ENCODE measurements at places on chromosomes 5 and 9.
A peak's percentile ranks its signal among the peaks of the same experiment; 100 is the strongest.

GRCh38 chr9:35811381-35812024, 559 bp downstream of the SPAG8 start:
- DNase-seq: no peak

DNA sequence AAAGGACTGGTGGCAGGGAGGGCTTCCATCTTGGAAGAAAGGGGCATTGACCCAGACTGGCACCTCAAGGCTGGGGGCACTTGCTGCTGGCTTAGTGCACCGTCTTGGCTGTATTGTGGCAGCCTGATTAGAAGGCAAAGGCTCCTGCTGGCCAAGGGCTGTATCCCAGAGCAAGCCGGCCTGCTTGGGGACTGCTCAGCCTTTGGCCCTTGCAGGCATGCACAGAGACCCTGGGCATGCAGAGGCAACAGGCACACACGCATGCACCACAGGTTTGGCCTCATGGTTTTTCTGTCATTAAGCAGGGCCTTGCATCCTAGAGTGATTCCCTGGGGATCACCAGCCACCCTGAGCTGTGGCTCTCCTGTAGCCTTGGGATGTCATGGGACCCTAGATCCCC, 29.0 kb downstream of the PITX1 start:
- no peak for DNase-seq

GRCh38 chr9:135671591-135672041, 8.5 kb downstream of the LCN9 start:
- DNase-seq: no peak

DNA sequence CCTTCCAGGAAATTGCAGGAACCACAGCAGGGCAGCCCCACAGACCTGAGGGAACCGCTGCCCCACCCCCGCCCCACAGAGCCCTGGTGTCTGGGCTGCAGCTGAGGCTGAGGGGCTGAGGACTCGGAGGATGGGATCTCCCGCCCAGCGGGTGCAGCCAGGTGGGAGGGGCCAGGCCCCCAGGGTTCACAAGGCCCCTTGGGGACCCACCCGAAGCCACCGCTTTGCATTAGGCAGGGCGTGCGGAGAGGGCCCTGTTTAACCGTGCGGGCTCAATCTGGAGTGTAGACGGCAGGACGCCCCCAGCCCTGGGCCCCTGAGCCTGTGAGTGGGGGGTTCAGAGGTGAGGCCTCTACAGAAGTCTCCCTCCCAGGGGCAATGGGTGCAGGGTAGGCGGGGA, 10.8 kb downstream of the NOTCH1 start:
- no peak for DNase-seq

DNA sequence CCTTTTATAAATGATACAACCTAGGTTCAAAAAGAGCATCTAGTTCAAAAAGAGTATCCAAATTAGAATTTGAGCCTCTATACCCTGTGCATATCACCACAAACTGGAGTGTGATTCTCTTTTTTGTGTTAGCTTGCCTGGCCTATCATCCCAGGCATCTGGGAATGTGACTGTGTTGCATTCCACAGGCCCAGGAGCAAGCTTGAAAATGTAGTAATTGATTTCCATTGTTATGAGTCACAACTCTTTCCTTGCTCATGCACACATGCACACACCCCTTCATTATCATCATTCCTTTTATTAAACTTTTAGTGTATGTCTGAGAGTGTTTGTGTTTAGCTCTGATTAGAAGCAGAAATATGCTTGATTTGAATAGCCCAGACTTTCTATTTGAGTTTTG, 75.2 kb downstream of the FCHO2 start:
- no peak for DNase-seq

- DNase-seq: no peak
These were observed 264.0 kb downstream of the PIK3R1 start for GRCh38 chr5:68479524-68479923.

DNA sequence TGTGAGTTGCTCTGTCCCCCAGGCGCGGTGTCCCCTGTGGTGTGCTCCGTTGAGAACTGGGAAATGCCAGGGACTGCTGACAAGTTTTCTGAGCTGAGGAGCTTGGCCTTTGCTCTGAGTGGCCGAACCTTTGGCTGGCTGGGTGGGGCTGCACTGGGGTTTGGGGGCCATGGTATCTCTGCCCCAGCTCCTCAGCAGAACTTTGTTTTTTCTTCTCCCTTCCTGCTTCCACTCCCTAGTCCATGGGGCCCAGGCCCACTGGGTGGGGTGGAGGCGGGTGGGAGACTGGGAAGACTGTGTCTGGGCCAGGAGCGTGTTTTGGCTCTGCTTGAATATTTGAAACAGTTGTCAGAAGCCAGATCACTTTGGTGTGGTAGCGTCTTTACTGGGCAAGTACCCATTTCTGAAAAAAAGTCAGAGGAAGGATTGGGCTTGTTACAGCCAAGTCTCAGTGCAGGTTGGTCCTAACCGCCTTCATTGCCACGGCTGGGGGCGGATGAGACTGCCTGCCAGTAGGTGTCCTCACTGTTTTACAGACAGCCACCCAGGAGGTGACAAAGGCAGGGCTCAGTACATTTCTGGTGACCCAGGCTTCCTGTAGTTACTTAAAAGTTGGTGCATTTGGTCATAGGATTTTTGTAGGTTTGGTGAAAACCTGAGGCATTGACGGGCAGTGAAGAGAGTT, 92.7 kb downstream of the DAB2IP start:
- DNase-seq: peak; percentile 87

DNA sequence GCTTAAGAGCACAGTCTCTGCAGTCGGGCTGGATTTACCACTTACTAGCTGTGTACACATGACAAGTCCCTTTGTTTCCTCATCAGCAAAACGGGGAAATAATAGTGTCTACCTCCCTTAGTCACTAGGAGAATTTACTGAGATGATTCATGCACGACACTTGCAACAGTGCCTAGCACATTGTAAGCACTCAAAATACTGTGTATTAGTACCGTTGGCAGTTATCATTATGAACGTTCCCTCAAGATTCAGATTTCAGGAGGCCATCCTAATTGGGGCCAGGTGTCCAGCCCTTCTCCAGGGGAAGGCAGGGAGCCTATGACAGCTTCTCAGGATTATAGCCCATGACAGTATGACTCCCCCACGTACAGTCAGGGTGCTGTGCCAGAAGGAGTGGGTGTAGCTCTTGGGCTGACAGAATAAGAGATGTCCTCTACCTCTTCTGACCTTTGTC, 164.3 kb downstream of the DOCK2 start:
- no peak for DNase-seq

GRCh38 chr9:121366611-121367192, 3.3 kb downstream of the STOM start:
- no peak for DNase-seq

DNA sequence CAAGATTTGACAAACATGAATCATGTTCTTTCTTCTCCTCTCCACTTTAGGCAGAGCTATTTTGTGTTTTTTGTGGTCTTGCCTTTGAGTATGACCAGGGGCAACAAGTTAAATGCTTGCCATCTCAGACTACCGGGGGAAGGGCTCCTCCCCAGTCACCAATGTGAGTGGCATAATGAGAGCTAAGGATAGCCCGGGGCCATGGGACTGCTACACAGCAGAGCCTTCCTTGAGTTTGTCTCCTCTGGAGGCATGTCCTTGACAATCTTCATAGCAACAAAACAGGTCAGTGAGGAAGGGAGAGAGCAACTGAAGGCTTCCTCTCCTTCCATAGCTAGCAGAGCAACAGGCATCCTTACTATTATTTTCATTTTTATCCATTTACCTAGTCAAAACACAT, 299.3 kb downstream of the ENC1 start:
- no peak for DNase-seq

- DNase-seq: no peak
These were observed 74.8 kb downstream of the ZNF622 start for GRCh38 chr5:16390825-16391224.

DNA sequence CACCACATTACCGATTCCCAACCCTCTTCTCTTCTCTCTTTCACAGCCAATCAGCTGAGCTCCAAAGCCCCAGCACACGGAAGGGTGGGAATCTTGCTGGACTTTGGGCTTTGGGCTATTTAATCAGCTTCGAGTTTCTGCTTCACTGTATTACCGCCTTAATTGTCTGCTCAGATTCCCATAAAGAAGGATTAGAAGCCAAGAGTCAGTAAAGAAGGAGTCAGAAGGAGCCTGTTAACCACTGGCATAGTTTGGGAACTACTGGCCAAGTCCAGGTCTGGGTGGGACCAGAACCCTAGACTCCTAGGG, 4.4 kb downstream of the SPRY4 start:
- DNase-seq: no peak

- DNase-seq: peak; percentile 22
These were observed 131.7 kb downstream of the PAPPA start for GRCh38 chr9:116285320-116285719.

- DNase-seq: peak; percentile 78
These were observed 99.0 kb upstream of the SLC1A3 start for GRCh38 chr5:36507332-36507952.

GRCh38 chr9:16001856-16002255, 449.0 kb downstream of the CCDC171 start:
- DNase-seq: no peak

DNA sequence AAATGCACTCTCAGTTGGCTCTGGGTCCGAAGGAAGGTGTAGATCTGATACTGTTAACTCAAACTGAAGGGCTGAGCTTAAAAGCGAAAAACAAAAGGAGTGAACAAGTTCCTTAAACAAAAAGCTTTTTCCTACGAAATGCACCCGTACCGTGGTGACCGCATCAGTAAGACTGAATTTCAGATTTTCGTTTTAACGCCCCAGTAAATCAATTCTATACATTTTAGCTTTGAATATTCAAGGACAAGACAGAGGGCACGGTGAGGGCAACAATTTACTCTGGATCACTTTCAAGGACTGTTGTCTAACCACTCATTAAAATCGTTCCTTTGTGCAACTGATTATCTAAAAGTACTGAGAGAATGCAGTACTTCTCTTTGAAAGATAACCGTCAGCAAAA, 1.9 kb downstream of the HOMER1 start:
- DNase-seq: no peak

DNA sequence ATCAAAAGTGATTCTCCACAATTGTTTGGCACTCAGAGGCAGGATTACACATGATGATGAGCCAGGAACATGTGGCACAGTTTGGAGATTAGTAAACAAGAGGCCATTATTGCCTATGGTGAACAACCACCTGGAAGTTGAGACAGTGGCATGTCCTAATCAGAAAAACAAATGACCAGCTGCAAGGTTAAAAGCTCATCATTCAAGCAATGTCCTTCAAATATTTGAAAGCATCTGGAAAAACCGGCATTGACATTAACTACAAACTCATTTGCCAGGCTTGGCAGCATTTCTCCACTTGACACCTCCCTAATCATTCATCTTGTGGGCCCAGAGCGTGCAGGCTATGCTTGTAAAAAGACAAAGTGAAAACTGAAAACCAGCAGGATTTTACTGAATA, 80.6 kb upstream of the MEGF10 start:
- no peak for DNase-seq

- DNase-seq: no peak
These were observed 10.5 kb downstream of the GRAMD2B start for GRCh38 chr5:126433701-126434100.

GRCh38 chr5:108858959-108859358, 111.3 kb downstream of the FER start:
- no peak for DNase-seq

- DNase-seq: no peak
These were observed 455.1 kb upstream of the ZNF608 start for GRCh38 chr5:125201446-125202052.

GRCh38 chr9:123946101-123946821, 16.3 kb upstream of the DENND1A start:
- no peak for DNase-seq

DNA sequence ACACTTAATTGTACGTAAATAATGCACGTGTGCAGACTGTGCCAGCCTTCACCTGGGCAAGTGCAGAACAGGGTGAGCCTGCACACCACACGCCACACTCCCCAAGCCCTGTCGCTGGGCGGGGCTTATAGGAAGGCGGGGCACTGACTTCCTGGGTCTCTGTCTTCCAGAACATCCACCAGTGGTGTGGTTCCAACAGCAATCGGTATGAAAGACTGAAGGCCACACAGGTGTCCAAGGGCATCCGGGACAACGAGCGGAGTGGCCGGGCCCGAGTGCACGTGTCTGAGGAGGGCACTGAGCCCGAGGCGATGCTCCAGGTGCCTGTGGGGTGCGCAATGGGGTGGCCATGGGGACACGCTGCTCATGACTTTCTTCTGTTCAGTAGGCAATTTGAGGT, 44.2 kb downstream of the GSN start:
- DNase-seq: no peak

GRCh38 chr5:176362233-176362490, 598 bp upstream of the KIAA1191 start:
- no peak for DNase-seq

GRCh38 chr5:170348137-170348633, 41.0 kb downstream of the KCNMB1 start:
- no peak for DNase-seq

- DNase-seq: no peak
These were observed 615.0 kb downstream of the HINT1 start for GRCh38 chr5:130549884-130550561.

DNA sequence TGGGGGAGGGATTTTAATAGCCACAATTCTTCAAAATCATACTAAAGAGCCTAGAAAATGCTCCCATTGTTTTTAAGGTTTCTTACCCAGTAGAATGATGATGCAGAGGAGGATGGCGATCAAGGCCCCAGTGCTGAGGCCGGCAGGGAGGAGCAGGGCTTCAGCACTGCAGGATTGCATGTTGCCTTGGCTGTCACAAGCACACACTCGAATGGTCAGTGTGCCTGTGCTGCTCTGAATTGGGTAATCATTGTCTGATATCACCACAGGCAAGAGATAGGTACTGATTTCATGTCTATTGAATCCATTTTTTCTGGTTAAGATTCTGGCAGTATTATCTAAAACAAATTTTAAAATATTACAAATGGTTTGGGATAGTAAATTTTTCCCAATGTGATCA, 153.3 kb downstream of the CDH10 start:
- no peak for DNase-seq

DNA sequence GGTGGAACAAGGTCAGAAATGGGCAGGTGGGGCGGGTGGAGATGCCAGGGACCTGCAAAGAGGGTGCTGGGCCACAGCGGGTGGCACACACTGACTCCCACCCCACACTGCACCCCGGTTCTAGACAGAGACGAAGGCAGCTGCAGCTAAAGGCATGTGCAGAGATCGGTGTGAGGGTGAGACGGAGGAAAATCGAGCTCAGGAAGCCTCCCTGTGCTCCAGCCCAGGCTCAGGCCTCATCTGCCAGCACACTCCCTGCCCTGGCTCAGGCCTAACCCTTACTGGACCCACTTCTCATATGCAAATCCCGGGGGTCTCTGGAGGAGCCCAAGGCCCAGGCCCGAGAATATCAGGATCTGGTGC, 130.8 kb upstream of the PPP1R26 start:
- DNase-seq: no peak

- DNase-seq: no peak
These were observed 72.9 kb upstream of the PAM start for GRCh38 chr5:102682101-102682647.

All from HuH-7 (cell line).